ENCODE measurements at places on chromosomes 1 and 21. TPM values are rescaled to one million over a fixed set of nuclear protein-coding genes. Genes with fewer than 3 reads are reported as not detected.
A peak's percentile ranks its signal among the peaks of the same experiment; 100 is the strongest.

ZNF593OS gene
- not detected for total RNA-seq

IRF6 gene
- total RNA-seq = 50.9 TPM

GRCh38 chr1:41649396-41650027 is 165.0 kb upstream of the EDN2 start:
- DNase-seq = no peak
- no peaks in the 10 kb centered on the region for H3K36me3 ChIP-seq
- no peaks in the 10 kb centered on the region for H3K4me1 ChIP-seq
- H3K27ac ChIP-seq = no peak overlapping the region
- no peak overlapping the region for H3K4me3 ChIP-seq
- H3K27me3 ChIP-seq = no peaks in the 10 kb centered on the region

DNA sequence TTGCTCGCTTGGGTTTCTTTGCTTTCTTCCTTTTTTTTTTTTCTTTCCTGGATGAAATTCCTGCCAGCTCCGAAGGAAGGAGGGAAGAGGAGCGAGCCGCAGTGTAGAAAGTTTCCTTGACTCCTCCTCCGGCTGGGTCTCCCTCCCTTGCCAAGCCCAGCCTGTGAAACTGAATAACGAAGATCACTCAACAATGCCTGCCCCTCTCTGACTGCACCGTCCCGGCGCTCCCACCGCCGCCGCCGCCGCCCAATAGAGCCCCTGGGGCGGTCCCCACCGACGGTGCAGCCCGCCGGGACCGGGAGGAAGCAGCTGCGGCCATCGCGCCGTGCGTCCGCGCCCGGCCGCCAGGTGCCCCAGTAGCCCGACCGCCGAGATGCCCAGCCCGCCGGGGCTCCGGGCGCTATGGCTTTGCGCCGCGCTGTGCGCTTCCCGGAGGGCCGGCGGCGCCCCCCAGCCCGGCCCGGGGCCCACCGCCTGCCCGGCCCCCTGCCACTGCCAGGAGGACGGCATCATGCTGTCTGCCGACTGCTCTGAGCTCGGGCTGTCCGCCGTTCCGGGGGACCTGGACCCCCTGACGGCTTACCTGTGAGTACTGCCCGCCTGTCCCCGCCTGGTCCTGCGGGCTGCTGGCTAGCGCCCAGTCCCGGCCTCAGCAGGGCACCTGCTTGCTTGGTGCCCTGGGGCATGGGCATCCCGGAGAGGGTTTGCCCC is at the start of gene LGR6:
Gene LGR6, plus strand, starts transcription at position 186 of the 714 bp plus-strand sequence. Its CDS starts 191 bp downstream, at position 377.
- peaks cover 13% of the 10 kb centered on the region for H3K4me1 ChIP-seq
- no peak within 1 kb of the TSS for H3K27ac ChIP-seq
- no peak within 1 kb of the TSS for H3K4me3 ChIP-seq
- no peaks in the 10 kb centered on the region for H3K36me3 ChIP-seq
- peaks cover 7% of the 10 kb centered on the region for H3K27me3 ChIP-seq

GRCh38 chr1:102742426-102742825 is 365.9 kb downstream of the COL11A1 start:
- H3K27me3 ChIP-seq = no peaks in the 10 kb centered on the region
- 0 out of 2 replicates have a peak, but pooled peaks cover 3% of the 10 kb centered on the region for H3K4me1 ChIP-seq
- peak; percentile 44 for DNase-seq
- H3K4me3 ChIP-seq = no peak overlapping the region
- H3K27ac ChIP-seq = no peak overlapping the region

FLG2 gene
- not detected for total RNA-seq

WNT9A gene
- 42.2 TPM for total RNA-seq

DNA sequence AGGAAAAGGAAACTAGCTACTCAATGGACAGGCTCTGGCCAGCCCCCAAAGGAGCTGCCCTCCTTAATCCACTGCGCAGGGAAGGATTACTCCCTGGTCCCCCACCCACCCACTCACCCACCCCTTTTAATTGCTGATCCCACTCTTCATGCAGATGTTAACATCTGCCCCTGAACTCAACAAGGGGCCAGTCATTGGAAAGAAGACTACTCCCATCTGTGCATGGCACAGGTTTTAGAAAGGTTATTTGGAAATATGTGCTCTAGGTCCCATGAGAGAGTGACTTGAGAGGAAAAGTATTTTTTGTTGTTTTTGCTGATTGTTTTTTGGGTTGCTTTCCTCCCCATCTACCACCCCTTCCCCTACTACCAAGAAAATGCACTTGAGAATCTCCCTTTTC is 94.4 kb upstream of the FGGY start:
- DNase-seq = no peak
- no peak overlapping the region for H3K4me3 ChIP-seq
- H3K4me1 ChIP-seq = no peaks in the 10 kb centered on the region
- no peaks in the 10 kb centered on the region for H3K36me3 ChIP-seq
- H3K27me3 ChIP-seq = no peaks in the 10 kb centered on the region

DNA sequence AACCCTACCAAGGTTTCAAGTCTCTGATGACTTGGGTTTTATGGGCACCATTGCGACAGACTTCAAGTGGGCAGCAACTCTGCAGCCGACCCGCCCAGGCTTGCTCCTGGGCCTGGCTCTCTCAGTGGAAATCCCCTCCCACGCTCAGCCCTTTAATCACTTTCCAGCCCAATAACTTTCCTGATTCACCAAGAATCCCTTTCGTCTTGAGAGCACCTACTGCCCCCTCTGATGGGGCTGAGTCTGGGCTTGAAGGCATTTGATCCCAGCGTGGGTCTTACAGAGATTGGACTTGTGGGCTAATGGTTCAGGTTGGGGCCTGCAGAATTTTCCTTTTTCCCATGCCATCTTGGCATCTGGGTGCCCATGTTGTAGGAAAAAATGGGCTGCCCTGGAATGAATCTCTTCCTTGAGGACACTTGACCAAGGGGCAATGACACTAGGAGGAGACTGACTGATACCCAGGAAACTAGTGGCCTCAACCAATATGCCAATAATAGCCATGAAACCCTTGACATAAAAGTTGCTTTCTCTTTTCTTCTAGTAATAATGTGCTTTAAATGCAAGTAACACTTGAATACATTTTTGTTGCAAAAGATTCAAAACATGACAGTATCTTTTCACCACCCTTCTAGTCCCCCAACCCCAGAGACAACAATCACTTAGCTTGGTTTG is 7.8 kb upstream of the PHLDA3 start:
- peaks cover 35% of the 10 kb centered on the region for H3K4me1 ChIP-seq
- DNase-seq = no peak
- no peaks in the 10 kb centered on the region for H3K27me3 ChIP-seq

KRTAP21-2 gene
- not detected for total RNA-seq

GRCh38 chr1:232383455-232384123 is 246.3 kb downstream of the SIPA1L2 start:
- DNase-seq = no peak
- no peak overlapping the region for H3K27ac ChIP-seq
- H3K4me1 ChIP-seq = no peaks in the 10 kb centered on the region
- H3K4me3 ChIP-seq = no peak overlapping the region
- peaks cover 18% of the 10 kb centered on the region for H3K27me3 ChIP-seq
- H3K36me3 ChIP-seq = no peaks in the 10 kb centered on the region

DNA sequence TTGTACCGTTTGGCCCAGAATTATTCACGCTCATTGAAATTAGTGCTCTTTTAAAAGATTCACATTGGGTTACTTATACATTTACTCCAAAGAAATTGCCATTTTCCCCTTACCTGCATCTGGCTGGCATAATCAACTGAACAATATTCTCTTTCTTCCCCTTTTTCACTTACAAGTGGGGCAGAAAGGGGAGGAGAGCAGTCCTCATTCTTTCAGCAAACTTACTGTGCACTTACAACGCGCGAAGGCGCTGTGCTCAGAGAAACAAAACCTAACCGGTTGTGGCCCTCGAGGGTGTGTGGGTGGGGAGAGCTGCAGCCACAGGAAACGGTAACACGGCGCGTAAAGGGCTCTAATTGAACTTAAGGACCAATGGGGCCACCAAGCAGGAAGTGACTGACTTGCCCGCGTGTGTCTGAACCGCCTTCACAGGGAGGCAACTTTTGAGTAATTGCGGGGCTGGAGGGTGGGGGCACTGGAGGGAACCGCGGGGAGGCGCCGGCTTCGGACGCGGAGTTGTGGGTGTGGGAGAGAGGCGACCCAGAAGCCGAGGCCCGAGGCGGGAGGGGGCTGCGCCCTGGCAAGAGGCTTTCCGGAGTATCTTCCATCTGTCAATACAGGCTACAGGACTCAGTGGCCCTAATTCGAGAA is 693 bp upstream of the PNRC2 start:
- H3K27me3 ChIP-seq = no peaks in the 10 kb centered on the region
- H3K4me1 ChIP-seq = peaks cover 48% of the 10 kb centered on the region
- H3K4me3 ChIP-seq = peak overlapping the region; percentile 97
- peak overlapping the region; percentile 91 for H3K27ac ChIP-seq

DNA sequence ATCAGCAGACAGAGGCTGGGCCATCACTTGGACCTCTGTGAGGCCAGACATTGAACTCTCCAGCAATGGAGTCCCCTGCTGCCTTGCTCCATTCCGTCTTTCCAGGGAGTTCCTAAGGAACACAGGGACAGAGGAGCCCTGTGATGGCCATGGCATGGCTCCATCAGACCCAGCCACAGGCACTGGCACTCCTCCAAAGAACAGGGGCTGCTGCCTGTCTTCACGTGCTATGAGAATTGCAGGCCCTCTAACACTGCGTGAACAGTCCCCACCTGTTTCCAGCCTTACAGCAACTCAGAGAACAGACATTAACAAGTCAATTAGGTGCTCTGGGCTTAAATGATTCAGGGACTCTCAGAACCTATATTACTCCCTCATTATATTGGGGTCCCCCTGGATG is 140.8 kb downstream of the ASTN1 start:
- no peaks in the 10 kb centered on the region for H3K4me1 ChIP-seq
- no peaks in the 10 kb centered on the region for H3K27me3 ChIP-seq
- DNase-seq = no peak
- H3K36me3 ChIP-seq = no peaks in the 10 kb centered on the region

GRCh38 chr1:205568469-205569361 is 63.1 kb downstream of the ELK4 start:
- no peaks in the 10 kb centered on the region for H3K36me3 ChIP-seq
- peaks cover 17% of the 10 kb centered on the region for H3K4me1 ChIP-seq
- H3K27ac ChIP-seq = no peak overlapping the region
- H3K27me3 ChIP-seq = no peaks in the 10 kb centered on the region
- DNase-seq = peak; percentile 25
- H3K4me3 ChIP-seq = peak overlapping the region; percentile 61

DNA sequence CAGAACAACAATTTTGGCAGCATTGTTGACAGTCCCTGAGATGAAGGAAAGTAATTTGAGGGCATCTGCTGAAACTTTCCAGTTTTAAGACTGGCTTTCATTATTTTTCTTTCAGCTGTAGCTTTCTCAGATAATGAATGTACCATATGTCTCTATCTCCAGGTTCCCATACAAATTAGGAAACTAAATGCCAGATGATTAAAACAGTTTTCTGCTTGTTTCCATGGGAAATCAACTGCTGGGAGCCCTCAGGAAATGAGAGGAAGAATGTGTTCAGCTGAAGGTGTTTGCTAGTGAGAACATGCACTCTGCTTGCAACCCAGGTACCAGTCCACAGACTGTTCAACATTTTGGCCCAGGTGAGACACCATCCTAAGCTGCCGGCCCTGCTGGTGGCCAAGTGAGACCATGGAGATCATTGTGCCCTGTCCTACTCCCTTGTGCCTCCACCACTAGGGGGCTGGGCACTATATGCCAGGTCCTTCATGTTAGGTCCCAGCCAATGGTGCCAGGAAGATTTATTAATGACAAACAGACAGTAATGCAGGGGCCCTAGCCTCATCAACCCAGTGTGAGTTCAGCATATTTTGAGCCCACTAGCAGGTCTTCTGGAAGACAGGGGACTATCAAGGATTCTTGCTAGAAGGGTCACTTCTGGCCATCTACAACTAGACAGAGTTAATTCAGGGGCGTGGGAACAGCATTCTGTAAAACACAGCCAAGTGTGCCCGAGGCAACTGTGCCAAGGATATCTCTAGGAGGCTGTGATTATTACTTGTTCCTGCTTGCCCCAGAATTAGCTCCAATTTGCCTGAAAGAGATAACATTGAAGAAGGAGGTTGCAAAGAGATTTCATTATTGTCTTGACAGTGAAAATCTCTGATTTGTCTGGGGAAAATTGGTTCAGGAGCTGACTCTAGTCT is 17.0 kb upstream of the LRRC8C start:
- H3K4me1 ChIP-seq = no peaks in the 10 kb centered on the region
- H3K27me3 ChIP-seq = no peaks in the 10 kb centered on the region
- H3K36me3 ChIP-seq = no peaks in the 10 kb centered on the region

GRCh38 chr21:35954066-35954465 is 106.3 kb downstream of the SETD4 start:
- H3K36me3 ChIP-seq = no peaks in the 10 kb centered on the region
- no peak for DNase-seq
- H3K4me1 ChIP-seq = no peaks in the 10 kb centered on the region
- H3K27ac ChIP-seq = no peak overlapping the region
- no peak overlapping the region for H3K4me3 ChIP-seq
- H3K27me3 ChIP-seq = no peaks in the 10 kb centered on the region

GRCh38 chr1:114803001-114803400 is 22.5 kb upstream of the SIKE1 start:
- H3K4me1 ChIP-seq = no peaks in the 10 kb centered on the region
- peak; percentile 31 for DNase-seq
- H3K36me3 ChIP-seq = no peaks in the 10 kb centered on the region

DNA sequence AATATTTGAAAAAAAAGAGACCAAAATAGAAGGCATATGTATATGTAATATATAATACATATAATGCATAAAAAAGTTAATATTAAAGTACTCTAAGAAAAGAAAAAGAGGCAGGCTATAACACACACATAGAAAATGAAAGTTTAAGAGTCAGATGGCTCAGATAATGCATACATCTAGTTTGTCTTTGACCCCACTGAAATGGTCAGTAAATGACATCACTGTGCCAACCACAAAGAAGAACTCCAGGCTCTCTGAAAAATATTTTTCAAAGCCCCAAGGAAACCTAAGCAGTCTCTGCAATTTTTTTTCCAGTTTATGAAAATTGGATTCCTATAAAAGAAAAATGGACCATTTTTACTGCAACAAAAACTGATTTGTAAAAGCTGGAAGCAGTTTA is 55.4 kb upstream of the SCYL3 start:
- H3K4me3 ChIP-seq = no peak overlapping the region
- H3K36me3 ChIP-seq = no peaks in the 10 kb centered on the region
- H3K4me1 ChIP-seq = no peaks in the 10 kb centered on the region

- H3K36me3 ChIP-seq = no peaks in the 10 kb centered on the region
- no peak overlapping the region for H3K27ac ChIP-seq
- no peaks in the 10 kb centered on the region for H3K27me3 ChIP-seq
- no peak for DNase-seq
These were observed 64.8 kb downstream of the DPT start for GRCh38 chr1:168664069-168664834.

DNA sequence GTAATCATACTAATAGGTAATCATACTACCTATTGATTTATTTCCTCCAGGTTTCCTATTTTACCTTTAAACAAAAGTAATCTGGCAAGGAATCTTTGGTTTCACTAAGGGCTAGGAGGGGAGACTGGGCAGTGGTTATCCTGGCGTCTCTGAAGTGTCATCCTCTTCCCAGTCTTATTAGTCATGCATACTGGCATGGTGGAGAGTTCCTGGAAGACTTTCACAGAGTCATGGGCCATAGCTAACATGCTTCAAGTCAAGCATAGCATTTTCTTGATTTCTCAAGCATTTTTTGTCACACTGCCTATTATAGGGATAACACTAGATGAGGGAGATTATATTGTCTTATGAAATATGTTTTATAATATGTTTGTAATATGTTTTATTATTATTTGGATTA is 64.0 kb upstream of the ASB17 start:
- H3K27me3 ChIP-seq = no peaks in the 10 kb centered on the region
- H3K27ac ChIP-seq = no peak overlapping the region
- no peak for DNase-seq
- H3K36me3 ChIP-seq = no peaks in the 10 kb centered on the region
- H3K4me3 ChIP-seq = no peak overlapping the region
- no peaks in the 10 kb centered on the region for H3K4me1 ChIP-seq

Measured in PC-9 (cell line).